ENCODE measurements at places on chromosomes 1 and 21.

- DNase-seq = no peak
Observed at GRCh38 chr21:44000360-44000759, 11.7 kb upstream of the TRAPPC10 start.

- DNase-seq = no peak
Observed at GRCh38 chr1:166937962-166938361, 37.4 kb downstream of the ILDR2 start.

DNA sequence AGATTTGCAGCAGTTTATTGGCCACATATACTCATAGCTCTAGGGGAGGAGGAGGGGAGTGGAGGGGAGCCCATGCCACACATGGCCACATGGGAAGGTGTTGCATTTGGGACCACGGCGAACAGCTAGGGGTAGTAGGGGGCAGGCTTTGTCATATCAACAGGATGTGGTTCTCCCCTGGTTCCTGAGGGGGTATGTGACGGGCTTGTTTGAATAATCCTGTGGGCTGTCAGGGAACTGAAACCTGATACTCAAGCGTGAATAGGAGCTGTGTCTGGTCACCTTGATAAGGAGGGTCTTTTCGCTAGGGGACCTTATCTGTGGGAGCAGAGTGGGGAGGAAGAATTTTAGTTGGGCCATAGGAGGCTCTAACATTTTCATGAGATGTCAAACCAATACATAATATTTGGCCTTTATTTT is 264.7 kb downstream of the CTH start:
- no peak for DNase-seq

DNA sequence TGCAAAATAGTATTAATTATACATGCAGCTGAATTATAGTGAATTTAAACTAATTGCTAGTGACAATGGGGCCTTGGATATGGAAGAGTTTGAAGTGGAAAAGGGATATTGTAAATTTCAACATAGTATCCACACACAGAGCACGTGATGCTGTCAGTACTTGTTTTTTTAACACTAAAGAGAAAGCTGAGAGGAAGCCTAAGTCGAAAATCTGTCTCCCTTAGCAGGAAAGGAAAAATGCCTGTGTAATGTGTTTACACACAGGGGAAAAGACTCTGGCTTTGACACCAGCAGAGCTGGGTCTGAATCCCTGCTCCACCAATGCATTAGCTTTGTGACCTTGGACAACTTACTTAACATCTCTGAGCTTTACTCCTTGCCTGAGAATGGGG is 42.6 kb downstream of the PCSK9 start:
- no peak for DNase-seq

GRCh38 chr1:175763797-175764196 is 20.4 kb upstream of the TNR start:
- no peak for DNase-seq

DNA sequence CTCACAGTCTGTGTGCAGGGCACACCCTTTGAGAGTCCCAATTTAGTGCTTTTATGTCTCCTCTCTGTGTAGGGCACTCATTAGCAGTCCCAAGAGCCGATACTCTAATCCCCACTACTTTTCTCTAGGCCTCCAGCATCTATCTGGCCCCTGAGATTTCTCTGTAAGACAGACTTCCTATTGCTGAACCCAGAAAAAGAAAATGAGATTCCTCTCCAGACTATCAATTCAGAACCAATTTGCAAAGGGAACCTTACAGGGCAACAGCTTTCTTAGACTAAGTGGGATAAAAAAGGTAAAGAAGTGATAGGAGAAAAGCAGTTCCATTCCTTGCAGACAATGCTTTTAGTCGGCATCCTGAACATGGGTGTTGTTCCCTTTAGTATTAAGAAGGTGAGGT is 172.2 kb downstream of the EDEM3 start:
- no peak for DNase-seq

- no peak for DNase-seq
Observed at GRCh38 chr1:1364266-1364665, 5.9 kb upstream of the MXRA8 start.

DNA sequence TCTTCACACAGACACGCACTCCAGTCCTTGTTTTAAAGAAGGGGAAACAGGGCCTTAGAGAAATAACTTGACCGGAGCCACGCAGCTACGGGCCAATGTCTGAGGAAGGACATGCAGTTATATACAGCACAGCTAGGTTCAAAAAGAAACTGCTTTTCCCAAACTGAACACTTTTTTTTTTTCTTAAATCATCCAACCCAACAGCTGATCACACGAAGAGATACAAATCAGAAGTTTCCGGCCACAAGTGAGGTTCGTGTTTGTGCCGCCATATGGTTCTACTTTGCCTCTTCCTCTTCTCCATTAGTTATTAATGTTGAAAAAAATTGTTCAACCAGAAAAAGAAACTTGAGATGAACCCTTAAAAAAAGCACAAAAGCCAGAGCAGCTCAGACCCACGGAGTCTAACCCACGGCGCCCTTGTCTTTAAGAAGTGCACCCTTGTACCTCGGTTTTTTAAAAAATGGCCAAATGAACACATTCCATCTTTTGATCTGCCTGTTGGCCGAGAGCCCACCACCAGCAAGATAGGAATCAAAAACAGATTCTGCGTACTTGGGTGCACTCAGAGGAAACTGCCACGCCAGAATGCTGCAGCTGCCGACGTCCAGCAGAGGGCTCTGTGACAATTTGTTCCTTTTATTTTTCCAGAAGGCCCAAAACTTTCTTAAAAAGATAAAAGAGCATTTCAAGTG is 78.9 kb downstream of the SLC66A1 start:
- peak; percentile 87 for DNase-seq

GRCh38 chr1:219293410-219293809 is 119.7 kb downstream of the LYPLAL1 start:
- DNase-seq = peak; percentile 58

DNA sequence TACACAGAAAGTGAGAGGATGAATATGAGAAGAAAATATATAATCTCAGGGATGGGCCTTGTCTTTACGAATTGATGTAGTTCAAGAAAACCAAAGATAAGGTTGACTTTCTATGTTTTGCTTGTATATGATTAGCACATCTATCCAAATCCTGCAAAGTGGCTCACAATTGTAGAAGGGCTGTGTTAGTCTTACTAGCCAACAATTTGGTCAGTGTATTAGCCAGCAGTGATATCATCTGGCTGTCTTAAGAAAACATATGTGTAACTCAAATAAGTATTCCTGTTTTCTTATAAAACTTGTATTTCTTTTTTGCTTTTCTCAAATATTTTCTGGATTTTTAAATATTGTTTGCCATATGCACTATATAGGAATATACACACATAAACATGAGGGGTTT is 5.5 kb downstream of the SDCCAG8 start:
- DNase-seq = no peak

GRCh38 chr1:60988891-60989290 is 93.5 kb upstream of the NFIA start:
- DNase-seq = peak; percentile 18

DNA sequence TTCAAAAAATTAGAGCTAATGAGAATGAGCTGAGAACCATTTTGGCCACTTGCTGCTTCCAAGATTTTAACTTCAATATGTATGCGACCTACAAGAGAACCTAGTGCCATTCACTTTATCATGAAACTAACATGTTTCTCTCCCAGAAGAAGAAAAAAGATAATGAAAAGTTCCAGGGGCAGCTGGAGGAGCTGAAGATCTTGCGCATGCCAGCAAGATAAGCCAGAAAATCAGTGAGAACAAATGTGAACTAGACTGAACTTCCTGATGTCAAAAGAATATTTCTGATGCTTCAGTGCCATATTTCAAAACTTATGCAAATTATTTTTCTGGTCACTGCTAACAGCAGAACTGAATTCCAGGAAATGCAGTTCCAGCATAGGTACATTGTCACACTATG is 1265.1 kb downstream of the BRINP3 start:
- DNase-seq = no peak

- DNase-seq = no peak
Observed at GRCh38 chr1:188023206-188023605, 1194.5 kb downstream of the PLA2G4A start.

DNA sequence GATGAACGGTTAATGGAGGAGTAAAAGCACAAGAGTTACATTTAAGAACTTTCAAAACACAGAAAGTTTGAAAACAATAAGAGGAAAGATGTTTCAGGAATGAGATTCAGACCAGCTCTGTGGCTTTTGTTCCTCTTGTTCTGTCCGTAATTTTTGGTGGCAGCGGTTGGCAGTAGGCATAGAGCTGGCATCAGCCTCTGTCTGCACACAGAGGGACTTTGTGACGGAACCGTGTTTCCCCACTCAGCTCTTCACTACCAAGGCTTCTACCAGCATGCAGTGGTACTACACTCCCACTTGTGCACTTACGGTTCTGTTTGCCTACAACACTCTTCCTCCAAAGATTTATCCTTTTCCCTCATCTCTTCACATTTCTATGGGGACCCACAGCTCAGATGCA is 212.8 kb downstream of the DSCAM start:
- DNase-seq = no peak

DNA sequence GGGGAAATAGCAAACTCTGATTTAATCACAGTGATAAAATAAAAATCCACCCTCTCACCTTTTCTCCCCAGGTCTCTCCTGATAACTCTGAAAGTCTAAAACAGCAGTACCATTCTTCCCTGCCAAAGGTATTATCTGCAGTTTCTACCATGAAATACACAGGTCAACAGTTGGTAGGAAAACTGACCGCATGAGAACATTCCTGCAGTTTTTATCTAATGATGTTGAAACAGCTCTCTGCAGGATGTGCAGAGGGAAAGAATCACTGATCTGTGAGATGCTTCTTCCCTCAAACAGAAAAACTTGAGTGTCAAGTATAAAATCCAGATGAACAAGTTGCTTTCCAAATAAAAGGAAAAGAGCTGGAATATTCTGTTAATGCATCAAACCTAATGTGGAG is 39.1 kb downstream of the KCNJ6 start:
- DNase-seq = no peak

GRCh38 chr1:247409869-247410544 is 6.0 kb upstream of the NLRP3 start:
- DNase-seq = no peak

GRCh38 chr1:175857756-175858155 is 114.4 kb upstream of the TNR start:
- no peak for DNase-seq

- peak; percentile 80 for DNase-seq
Observed at GRCh38 chr1:108691128-108691941, 775 bp upstream of the PRPF38B start.

GRCh38 chr1:19909392-19909791 is 14.0 kb downstream of the PLA2G2E start:
- DNase-seq = no peak

DNA sequence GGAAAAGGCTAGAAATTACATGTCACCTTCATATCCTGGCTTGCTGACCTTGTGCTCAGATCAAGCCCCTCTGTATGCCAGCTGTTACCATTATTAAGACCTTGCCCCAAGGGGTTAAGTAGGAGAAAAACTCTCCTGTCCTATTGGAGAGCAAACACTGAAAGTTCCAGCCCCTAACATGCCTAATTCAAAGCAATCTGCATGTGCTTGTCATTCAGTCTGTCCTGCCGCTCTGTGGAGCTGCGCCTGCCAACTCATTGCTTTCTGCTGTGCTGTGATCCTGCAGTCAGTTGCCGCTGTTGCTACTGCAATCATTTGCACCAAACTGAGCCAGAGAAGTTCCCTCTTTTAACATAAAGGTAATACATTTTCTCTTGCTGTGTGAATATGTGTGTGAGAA is 113.4 kb downstream of the DISP1 start:
- peak; percentile 88 for DNase-seq

- peak; percentile 36 for DNase-seq
Observed at GRCh38 chr1:208997726-208998312, 585.7 kb upstream of the CAMK1G start.

- no peak for DNase-seq
Observed at GRCh38 chr1:183281039-183281438, 95.0 kb downstream of the LAMC2 start.

GRCh38 chr1:99533909-99534637 is 111.8 kb upstream of the PALMD start:
- DNase-seq = no peak

GRCh38 chr21:17612565-17613241 is at the start of gene BTG3:
Gene BTG3 (minus strand): TSS chr21:17612901. CDS start chr21:17609144, 3,757 bp downstream.
- DNase-seq = peak; percentile 72

GRCh38 chr1:70945251-70945650 is 102.4 kb downstream of the PTGER3 start:
- DNase-seq = no peak

GRCh38 chr1:38194472-38194871 is 147.9 kb upstream of the POU3F1 start:
- DNase-seq = no peak

- no peak for DNase-seq
Observed at GRCh38 chr1:164101802-164102201, 457.2 kb upstream of the PBX1 start.

- no peak for DNase-seq
Observed at GRCh38 chr1:192399161-192399560, 82.4 kb downstream of the RGS21 start.

- DNase-seq = no peak
Observed at GRCh38 chr1:56676571-56677035, 31.5 kb downstream of the PRKAA2 start.

- DNase-seq = no peak
Observed at GRCh38 chr21:46255758-46256337, 27.3 kb upstream of the LSS start.

DNA sequence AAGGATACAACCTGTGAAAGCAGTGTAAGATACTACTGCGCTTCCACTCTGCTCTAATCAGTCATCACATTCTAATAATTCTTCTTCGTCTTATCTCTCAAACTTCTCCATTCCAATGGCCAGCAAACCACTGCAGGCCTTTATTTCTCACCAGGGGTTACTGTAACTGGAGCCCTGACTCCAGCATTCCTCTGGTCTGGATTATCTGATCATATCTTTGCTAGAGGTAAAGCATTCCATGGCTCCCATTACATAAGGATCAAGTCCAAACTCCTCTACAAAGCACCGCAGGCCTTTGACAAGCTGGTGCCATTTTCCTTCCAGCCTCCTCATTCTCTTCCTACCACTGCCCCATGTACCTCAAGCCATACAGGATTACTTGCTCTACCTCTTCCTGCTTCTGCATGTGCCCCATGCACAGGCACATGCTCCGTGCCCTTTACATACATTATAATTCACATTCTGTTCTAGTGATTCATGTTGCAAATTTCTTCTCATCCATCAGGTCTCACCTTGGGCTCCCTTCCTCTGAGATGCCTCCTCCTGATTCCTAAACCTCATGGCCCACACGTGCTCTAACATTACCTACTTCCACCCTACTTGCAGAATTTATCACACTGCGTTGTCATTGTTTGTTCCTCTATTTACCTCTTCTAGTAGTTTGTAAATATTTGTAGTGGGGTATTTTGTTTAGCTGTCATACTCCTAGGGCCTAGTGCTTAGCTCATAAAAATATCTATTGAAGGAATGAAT is 9.3 kb upstream of the SERBP1 start:
- no peak for DNase-seq

Measured in skin of body (tissue), 3 donors.